ENCODE measurements at places on chromosomes 1 and 21. TPM values are rescaled to one million over a fixed set of nuclear protein-coding genes. Genes with fewer than 3 reads are reported as not detected.

DNA sequence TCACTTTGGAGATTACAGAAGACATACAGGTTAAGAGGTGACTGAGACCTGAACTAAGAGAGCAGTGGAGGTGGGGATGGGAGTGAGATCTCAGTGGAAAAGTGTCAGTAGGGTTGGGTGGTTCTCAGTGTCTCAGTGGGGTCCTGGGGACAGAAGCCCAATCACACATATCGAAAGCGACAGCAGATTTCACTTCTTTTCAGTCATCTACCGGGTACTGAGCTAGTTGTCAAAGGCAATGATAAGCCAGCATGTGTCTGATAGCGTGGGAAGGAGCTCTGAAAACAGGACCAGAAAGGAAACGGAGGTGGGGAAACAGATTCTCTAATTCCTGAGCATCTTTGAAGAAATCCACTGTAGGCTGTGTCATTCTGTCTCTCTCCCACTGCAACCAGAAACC lies 59.5 kb downstream of the RHOU start:
- no peak for DNase-seq

GRCh38 chr21:35868005-35868868 lies 192.1 kb downstream of the SETD4 start:
- DNase-seq, result no peak

GRCh38 chr1:83637009-83637408 lies 361.9 kb downstream of the TTLL7 start:
- no peak for DNase-seq

CCNL2 gene
- total RNA-seq, result 73.8 TPM

- peak; percentile 69 for DNase-seq
These were observed 10.4 kb downstream of the JUN start for GRCh38 chr1:58773406-58773840.

FCRL2 gene
- 0.33 TPM for total RNA-seq

RIPPLY3 gene
- total RNA-seq, result 0.05 TPM

DNA sequence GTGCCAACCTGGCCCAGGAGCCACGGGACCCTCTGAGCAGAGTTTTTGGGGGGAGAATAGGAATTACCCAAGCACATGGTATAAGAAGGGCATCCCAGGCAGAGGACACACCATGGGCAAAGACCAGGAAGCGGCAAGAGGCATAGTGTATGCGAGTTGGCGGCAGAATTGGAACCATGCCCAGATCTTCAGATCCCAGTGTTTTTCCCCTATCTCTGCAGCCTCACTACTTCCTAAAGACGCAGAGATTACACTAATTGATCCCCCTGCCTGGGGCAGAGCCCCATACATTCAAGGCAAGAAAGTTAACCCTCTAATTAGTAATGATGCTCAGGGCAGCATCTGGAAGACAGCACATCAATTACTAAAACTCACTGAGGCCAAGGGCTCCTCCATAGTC lies 48.2 kb downstream of the SYT2 start:
- no peak for DNase-seq

DNA sequence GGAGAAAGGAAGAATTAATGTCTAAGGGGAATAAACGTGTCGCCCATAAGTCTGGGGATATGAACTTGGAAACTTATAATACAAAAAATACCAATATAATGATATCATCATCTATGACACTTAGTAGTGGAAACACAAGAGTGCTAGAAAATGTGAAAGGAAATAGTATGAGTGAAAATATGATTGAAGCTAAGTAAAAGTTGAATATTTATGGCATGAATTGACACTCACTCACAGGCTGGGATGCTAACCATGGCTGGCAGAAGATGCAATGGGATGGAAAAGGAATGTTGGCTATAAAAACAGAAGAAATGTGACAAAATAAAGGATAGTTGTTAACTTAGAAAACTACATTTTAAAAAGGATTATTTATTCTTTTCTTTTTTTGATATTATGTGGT lies 120.1 kb downstream of the XPR1 start:
- no peak for DNase-seq

DNA sequence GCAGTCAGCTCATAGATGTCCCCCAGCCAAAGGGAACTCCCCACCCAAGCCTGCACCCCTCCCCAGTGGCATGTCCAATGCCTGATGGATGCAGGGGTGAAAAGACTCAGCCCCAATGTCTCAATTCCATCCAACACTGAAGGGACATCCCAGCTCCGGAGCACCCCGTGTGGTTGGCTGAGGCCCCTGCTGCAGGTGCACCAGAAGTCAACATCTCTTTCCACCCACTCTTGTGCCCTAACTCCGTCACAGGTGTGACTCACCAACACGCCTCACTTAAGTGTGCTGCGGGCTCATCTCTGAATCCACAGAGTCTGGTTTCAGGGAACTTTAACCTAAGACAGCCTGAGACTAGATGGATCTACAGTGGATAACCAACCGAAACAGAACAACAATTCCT lies 40.9 kb upstream of the ZBTB18 start:
- peak; percentile 15 for DNase-seq

DNA sequence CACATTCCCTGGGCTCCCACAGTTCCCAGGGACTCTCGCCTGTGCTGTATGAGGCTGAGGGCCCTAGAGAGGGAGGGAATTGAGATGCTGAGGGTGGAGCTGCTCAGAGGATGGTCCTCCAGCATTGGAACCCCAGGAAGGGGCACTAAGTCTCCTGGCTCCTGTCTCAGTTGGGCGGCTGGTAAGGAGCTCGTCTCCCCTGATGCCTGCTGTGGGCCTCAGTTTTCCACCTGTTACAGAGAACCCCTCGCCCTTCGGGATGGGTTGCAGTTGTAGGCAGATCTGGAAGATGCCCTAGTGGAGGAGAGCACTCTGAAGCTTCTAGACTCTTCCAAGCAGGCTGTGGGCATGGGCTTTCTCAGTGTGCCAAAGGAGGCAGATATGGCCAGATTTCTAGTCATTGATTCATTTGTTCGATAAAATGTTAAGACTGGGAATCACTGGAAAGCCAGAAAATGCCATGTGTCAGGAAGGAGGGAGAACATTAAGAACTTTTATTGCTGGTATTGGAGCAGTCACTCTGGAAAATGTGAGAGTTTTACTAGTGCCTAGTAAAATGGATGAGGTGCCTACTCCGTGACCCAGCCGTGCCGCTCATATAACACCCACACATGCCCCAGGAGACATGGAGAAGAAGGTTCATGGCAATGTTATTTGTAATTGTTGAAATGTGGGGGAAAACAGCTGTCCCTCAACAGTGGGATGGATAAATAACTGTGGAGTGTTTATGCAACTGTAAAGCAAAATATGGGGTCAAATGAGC lies 828 bp upstream of the MYBPH start:
- DNase-seq, result no peak

HPCAL4 gene
- total RNA-seq, result 0.24 TPM

GRCh38 chr1:174800876-174801275 lies 198.9 kb upstream of the CACYBP start:
- DNase-seq, result no peak
